ENCODE measurements at places on chromosomes 7 and 10. TPM values are rescaled to one million over a fixed set of nuclear protein-coding genes. Genes with fewer than 3 reads are reported as not detected.

Gene TEX36
- not detected for total RNA-seq

Gene STK31
- total RNA-seq = 2.3 TPM

GRCh38 chr7:14377646-14378266, 388.3 kb upstream of the ETV1 start:
- no peaks in the 10 kb centered on the region for H3K27me3 ChIP-seq
- no peak for DNase-seq
- H3K36me3 ChIP-seq = no peaks in the 10 kb centered on the region

- H3K36me3 ChIP-seq = no peaks in the 10 kb centered on the region
- peak; percentile 74 for DNase-seq
- H3K27me3 ChIP-seq = no peaks in the 10 kb centered on the region
- peaks cover 9% of the 10 kb centered on the region for H3K4me1 ChIP-seq
- no peak overlapping the region for H3K27ac ChIP-seq
- H3K4me3 ChIP-seq = no peak overlapping the region
Observed at GRCh38 chr7:41940760-41941343, 238.0 kb upstream of the INHBA start.

GRCh38 chr10:88793712-88794299, 8.7 kb upstream of the LIPM start:
- no peak overlapping the region for H3K27ac ChIP-seq
- H3K36me3 ChIP-seq = no peaks in the 10 kb centered on the region
- no peaks in the 10 kb centered on the region for H3K4me1 ChIP-seq
- DNase-seq = no peak

GRCh38 chr7:26859720-26860119, 4.7 kb downstream of the SKAP2 start:
- no peak overlapping the region for H3K4me3 ChIP-seq
- H3K27me3 ChIP-seq = no peaks in the 10 kb centered on the region
- H3K4me1 ChIP-seq = no peaks in the 10 kb centered on the region
- no peaks in the 10 kb centered on the region for H3K36me3 ChIP-seq

- no peak for DNase-seq
- no peak overlapping the region for H3K4me3 ChIP-seq
- no peaks in the 10 kb centered on the region for H3K36me3 ChIP-seq
Observed at GRCh38 chr7:111987115-111987826, 218.9 kb downstream of the DOCK4 start.
